ENCODE measurements at places on chromosomes 16 and 17.

DNA sequence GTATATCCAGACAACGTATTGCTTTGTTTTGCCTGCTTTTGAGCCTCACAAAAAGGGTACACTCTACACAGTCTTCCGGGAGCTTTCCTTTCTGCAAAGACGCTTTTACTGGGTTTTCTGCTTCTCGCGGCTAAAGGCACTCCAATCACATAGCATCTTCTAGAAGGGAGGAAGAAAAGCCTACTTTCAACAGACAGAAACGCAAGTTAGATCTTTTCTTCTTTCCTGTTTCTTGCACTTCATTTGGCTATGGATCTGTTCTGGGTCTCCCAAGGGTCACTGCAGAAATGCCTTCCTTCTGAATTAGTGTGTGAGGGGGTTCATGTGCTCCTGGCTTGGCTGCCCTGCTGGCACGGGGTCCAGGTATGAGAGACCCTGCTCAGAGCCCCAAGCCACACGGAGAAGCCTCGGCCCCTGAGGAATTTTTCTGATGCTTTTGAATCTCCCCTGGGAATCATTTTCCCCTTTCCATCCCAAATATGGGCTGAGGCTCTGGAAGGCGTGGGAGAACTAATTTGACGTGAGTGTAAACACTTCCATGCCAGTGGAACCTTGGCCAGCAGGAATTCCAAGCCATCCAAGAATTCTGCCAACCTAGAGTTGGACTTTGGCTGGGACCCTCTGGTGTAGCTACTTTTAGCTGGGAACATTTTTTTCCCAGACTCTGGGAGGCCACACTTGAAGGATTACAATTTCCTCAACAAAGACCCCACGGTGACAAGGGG, 49.6 kb upstream of the NKD1 start:
- no peak for DNase-seq

DNA sequence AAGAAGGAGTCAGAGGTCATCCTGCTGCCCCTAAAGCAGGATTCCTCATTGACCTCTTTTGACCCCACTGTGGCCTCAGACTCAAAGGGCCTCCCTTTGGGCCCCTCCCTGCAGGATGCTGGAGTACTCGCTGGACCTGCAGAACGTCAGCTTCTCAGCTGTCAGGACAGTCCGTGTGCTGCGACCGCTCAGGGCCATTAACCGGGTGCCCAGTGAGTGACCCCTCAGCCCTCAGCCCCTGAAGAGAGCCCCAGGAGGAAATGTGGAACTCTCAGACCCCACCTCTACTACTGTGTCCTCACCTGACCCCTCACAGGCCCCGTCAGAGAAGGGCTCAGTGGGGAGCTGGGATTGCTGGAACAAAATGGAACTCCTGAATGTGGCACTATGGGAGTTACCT, 9.1 kb downstream of the CACNA1G start:
- DNase-seq = no peak

GRCh38 chr17:4318186-4318585, 48.3 kb downstream of the UBE2G1 start:
- no peak for DNase-seq

DNA sequence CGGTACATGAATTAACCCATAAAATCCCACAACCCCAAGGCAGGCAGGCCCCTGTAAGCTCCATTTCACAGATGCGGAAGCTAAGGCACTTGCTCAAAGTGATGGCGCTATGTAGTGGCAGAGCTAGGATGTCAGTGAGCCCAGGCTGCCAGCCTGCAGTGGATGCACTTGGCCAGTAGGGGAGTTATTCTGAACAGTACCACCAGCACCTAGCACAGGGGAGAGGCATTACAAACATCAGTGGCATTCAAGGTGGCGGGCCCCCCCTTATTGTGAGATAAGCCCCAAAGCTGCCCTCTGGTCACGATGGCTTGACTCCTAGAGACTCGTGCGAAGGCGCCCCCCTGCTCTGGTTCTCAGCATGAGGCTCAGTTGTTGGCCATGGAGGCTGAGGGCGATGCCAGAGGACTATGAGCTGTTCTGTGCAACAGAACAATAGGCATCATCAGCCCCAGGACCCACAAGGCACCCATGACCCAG, 33.8 kb downstream of the GTF3C1 start:
- no peak for DNase-seq

GRCh38 chr17:40554646-40555295, 10.5 kb downstream of the CCR7 start:
- no peak for DNase-seq

DNA sequence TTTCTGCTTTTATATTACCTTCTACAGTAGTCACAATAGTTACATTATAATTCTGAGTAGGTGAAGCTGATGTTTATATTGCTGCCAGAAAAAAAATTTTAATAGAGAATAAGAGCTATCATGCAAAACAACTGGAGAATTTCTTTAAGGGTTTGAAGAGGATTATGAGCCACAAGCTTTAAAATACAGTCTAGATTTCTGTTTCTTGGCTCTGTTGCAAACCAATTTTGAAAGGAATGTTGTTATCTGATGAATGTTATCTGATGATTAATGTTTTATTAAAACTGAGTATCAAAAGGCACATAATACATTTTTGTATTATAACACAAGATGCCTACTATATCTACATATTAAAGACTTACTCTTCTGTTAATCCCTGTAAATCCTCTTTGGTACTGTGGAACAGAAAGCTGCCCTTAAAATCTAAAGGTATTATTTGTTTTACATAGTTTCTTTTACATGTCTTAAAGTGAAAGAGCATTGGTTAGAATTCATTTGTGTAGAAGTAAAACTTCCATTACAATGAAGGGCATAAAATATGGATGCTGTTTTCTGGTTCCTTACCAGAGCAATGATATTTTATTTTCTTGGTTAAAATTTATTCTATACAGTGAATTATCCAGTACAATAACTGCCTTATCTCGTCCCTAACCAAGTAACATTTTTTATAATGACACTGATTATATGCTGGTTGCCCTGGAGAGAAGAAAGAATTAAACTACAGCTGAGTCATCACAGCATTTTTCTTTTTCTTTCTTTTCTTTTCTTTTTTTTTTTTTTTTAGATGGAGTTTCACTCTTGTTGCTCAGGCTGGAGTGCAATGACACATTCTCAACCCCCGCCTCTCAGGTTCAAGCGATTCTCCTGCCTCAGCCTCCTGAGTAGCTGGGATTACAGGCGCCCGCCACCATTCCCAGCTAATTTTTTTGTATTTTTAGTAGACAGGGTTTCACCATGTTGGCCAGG, 205.7 kb downstream of the TANC2 start:
- no peak for DNase-seq

- DNase-seq = no peak
Measured at GRCh38 chr17:62614142-62614541, 13.3 kb upstream of the MRC2 start.

GRCh38 chr17:1082579-1082978, 85.7 kb downstream of the TIMM22 start:
- DNase-seq = no peak

- DNase-seq = no peak
Measured at GRCh38 chr16:14437426-14437825, 192.6 kb downstream of the PARN start.

DNA sequence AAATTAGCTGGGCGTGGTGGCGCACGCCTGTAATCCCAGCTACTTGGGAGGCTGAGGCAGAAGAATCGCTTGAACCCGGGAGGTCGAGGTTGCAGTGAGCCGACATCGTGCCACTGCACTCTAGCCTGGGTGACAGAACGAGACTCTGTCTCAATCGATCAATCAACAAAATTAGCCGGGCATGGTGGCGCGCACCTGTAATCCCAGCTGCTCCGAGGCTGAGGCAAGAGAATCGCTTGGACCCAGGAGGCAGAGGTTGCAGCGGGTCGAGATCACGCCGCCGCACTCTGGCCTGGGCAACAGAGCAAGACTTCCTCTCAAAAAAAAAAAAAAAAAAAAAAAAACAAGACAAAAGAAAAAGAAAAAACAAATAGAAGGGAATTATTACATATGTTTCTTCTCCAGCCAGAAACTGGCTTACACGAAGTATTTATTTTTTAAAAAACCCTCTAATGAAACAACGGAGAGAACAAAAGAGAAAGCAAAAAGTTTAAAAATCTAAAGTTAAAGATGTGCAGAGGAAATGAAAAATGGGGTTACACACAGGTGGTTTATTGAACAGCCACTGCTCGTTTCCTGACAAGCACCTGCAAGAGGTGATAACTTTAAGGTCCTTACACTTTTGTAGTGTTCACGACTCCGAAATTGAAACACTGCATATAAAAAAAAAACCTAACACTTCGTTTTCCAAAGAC, 1.4 kb downstream of the SYNRG start:
- DNase-seq = peak; percentile 66

DNA sequence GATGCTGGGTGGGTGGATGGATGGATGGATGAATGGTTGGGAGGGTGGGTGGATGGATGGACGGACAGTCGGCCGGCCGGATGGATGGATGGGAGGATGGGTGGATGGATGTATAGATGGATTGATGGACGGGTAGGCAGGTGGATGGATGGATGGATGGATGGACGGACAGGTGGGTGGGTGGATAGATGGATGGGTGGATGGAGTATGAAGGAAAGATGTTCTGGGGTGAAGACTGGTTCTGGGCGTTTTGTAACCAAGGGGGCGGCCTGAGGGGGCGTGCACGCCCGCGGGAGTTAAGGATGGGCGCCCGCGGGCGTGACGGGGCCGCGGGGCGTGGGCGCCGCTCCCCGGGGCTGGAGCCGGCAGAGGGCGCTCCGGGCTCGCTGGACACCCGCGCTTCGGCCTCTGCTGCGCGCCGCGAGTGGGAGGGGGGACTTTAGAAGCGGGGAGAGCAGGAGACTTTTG, at the start of gene NECAB2:
Gene NECAB2 (plus strand): TSS at position 407 of the 468 bp plus-strand sequence. CDS start 405 bp downstream, outside the sequence.
- no peak for DNase-seq

DNA sequence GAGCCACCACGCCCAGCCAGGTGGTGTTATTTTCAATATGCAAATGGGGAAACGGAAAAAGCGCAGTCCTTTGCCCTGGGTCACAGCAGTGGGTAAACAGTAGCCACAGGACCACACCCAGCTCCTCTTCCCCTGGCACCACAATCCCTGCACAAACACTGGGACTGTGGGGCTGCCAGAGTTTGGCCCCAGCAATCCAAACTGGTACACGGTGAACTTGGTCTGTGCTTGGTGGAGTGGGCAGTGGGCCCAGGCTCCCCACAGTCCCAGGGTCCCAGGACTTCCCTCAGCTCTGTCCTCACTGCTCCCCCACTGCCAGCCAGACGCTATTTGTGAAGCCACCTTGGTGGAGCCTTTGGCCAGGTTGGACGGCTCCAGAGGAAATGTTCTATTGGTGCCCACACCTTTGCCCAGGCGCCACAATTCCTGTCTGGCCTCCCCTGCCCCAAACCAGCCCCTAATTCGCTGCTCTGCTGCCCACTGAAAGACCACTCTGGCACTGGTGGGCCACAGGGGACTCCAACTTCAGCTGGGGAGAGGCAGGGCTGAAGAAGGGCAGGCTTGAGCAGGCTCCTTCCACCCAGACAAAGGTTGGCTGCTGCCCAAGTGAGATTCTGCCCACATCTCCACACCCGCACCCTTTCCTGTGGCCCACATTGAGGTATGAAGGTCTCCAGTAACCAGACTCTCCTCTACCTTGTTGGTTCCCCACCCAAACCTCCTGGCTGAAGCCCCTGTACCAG, 2.1 kb downstream of the CHAD start:
- no peak for DNase-seq

DNA sequence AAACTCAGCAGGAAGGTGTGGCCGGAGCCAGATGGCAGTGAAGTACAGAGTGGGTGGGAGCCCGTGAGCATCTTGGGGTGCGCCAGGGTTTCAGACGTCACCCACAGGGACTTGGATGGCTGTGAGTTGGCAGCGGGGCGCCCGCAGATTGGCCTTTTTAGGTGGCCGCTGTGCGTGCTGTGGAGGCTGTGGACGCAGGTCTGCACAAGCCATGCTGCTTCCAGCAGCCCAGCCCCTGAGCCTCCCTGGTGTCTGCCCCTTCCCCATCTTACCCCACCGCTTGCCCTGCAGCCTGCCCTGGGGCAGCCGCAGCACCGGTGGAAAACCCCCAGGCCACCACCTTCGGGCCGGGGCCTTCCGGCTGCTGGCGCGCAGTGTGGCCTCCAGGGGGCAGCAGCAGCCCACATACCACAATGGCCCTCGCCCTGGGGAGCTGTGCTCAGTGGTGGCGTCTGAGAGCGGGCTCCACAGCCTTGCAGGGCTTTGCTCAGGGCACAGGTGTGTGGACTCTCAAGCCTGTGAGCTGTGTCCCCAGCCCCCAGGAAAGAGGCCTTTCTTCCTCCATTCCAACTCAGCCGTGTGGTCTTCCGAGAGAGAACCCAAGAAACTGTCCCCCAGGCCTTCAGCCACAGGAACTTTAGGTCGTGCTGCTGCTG, 11.8 kb downstream of the ENDOV start:
- DNase-seq = peak; percentile 87

- no peak for DNase-seq
Measured at GRCh38 chr17:12646761-12647422, 18.8 kb upstream of the MYOCD start.

DNA sequence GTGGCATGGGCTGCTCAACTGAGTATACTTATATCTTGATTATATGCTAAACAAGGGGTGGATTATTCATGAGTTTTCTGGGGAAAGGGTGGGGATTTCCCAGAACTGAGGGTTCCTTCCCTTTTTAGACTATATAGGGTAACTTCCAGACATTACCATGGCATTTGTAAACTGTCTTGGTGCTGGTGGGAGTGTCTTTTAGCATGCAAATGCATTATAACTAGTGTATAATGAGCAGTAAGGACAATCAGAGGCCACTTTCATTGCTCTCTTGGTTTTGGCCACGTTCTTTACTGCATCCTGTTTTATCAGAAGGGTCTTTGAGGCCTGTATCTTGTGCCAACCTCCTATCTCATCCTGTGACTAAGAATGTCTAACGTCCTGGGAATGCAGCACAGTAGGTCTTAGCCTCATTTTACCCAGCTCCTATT, 12.0 kb downstream of the PRR11 start:
- DNase-seq = no peak

GRCh38 chr17:11991461-11991860, 5.8 kb downstream of the ZNF18 start:
- no peak for DNase-seq

GRCh38 chr16:72109966-72110530, 16.4 kb downstream of the DHX38 start:
- no peak for DNase-seq

- DNase-seq = no peak
Measured at GRCh38 chr16:49849037-49849753, 6.7 kb downstream of the ZNF423 start.

DNA sequence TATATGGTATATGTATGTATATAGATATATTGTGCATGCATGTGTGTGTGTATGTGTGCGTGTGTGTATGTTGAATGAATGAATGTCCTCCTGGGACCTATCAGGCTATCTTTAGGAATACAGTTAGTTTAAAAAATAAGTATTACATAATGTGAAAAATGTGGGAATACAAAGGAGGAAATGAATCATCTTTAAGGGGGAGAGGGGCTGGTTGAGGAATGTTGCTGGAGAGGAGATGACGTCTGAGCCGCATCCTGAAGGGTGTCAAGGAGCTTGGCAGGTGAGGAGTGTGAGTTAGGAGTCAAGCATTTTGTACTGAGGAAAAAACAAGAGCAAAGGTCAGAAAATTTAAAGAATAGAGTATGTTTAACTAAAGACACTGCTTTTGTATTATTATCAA, 62.4 kb upstream of the NLK start:
- DNase-seq = no peak

- no peak for DNase-seq
Measured at GRCh38 chr17:51914577-51914976, 243.9 kb downstream of the CA10 start.

Data from CD4-positive, alpha-beta memory T cell (primary cell).